T-helper 2 cell (primary cell): ENCODE measurements at places on chromosomes 4 and X.

DNA sequence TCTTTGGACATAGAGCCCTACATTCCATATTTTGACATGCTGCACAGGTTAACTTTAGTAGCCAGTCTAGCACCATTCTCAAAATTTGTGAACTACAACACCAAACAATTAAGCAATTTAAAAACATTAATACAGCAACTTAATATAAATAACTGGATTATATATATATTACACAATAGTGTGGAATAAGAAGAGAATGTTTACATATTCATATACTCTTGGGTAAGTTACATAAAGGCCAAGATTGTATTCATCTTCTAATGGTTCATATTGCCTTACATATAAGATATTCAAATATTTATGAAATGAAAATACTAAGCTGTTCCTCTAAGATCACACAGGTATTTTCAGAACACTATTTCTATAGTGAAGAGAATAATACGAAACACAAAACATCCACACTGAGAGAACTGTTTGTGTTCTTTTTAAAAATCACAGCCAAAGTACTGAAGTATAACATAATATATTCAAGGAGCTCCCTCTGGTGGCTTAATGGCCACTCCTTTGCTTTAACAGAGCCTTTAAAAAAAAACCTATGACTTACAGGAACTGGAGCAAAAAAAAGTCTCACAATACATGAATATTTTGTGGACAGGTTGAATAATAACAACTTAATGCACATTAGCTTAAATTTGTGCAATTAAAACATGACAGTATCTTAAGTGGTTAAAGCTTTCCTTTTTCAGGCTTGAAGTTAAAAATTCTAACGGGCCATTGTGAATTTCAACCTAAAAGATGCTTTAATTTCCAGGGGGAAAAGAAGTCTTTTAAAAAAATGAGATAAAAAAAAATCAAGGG, 46.2 kb downstream of the NEK1 start:
- DNase-seq, result no peak

DNA sequence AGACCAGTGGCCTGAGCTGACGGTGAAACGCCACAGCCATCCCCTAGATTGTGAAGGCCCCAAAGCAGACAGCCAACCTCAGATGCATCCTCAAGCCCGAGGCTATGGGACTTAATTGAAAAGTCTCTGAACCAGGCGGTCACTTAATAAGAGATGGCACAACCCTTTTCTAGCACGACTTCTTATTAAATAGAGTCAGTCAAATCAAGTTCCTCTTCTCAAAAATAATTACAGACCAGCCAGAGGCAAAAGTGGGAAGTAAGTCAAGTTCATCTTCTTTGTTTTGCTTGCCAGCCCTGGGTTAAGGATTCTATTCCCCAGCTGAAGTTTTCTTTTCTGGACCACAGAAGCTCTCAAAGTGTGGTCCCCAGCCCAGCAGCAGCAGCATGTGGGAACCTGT, 9.7 kb upstream of the SH3KBP1 start:
- DNase-seq, result no peak

- DNase-seq, result no peak
These were observed 795.2 kb downstream of the TRIML1 start for GRCh38 chr4:188934320-188934962.

- no peak for DNase-seq
These were observed 1623.2 kb upstream of the PABPC4L start for GRCh38 chr4:135824759-135825296.

DNA sequence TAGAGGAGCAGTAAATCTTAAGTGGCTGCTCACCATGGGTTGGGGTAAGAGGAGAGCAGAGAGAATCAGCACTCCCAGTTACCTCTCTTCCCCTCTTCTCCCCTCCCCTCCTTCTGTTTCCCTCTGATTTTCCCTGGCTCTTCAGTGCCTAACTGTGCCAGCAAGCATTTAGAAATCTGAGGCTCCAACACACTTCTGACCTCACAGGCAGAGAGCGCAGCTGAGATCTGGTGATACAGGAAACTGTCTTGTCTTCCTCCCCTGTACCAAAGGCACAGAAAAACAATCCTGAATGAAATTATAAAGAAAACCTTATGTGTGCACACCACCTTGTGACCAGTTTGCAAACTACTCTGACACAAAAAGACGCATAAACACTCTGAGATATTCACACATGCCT, 82.4 kb upstream of the SMIM10 start:
- DNase-seq, result no peak

GRCh38 chr4:2150076-2150475, 90.9 kb downstream of the NAT8L start:
- DNase-seq, result no peak

GRCh38 chrX:136666088-136666487, 18.1 kb downstream of the CD40LG start:
- no peak for DNase-seq

- DNase-seq, result no peak
These were observed 10.3 kb downstream of the SNX25 start for GRCh38 chr4:185219551-185220344.

GRCh38 chrX:119871599-119872395, at the start of the genes NDUFA1 and RNF113A:
Gene NDUFA1, plus strand, starts transcription at chrX:119871832. Its CDS starts 80 bp downstream, at chrX:119871912.
Gene RNF113A, minus strand, starts transcription at chrX:119871733. Its CDS starts 120 bp downstream, at chrX:119871613.
- peak; percentile 59 for DNase-seq

DNA sequence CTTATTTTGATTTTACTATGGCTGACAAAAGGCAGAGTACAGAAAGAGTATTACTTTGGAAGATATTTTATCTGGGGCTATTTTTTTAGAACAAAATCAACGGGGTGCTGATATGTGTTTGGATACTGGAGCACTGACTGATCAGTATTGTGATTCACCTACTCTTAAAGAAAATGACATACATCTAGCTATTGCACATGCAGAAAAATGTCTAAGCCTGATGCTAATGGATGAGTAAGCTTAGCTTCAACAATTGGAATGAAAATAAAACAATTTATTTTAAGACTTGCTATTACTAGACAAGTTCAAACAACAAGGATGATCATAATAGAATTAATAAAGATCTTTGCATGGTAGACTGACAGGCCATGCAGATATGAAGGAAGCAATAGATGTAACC, 262.0 kb downstream of the PPP1R2C start:
- no peak for DNase-seq

DNA sequence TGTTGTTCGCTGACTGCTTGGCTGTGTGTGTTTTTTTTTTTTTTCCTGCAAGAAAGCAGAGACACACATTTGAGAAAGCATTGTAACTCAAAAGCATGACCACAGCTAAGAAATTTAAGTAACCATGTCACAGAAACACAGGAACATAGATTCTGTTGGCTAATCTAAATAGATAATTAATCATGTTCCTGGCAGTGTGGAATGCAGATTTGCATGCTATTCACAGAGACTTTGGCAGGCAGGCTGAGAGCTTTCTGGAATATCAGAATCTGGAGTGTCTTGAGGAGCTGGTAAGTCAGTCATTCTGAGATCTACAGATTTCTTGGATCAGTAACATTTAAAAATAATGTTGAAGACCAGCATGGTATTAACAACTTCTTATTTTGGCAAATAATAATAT, 33.2 kb upstream of the SMS start:
- no peak for DNase-seq

DNA sequence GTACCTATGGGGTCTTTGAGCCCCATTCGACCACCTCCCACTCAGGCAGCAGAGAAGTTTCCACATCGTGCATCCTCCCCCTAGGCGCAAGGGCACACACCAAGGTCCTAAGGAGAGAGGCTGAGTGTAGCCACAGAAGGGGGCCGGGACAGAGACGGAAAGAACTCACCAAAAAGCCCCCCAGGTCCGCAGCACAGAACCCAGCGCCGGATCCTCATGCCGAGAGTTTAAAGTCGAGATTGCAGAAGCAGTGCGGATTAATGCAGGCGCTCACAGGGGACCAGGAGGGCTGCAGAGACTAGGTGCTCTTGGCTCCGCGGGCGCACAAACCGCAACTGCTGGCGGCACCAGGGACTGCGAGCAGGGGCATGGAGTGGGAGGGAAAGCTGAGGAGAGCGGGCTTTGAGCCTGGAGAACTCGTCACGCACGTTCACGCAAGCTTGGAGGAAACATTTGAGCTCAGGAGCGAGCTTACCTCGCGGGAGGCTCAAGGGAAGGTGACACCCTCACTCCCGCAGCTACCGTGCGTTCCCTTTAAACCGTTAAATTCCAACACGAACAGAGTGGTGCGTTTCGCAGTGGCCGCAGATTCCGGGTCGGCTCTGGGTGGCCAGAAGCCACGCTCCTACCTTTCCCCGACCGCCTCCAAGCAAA, 8.5 kb downstream of the NKX3-2 start:
- no peak for DNase-seq

DNA sequence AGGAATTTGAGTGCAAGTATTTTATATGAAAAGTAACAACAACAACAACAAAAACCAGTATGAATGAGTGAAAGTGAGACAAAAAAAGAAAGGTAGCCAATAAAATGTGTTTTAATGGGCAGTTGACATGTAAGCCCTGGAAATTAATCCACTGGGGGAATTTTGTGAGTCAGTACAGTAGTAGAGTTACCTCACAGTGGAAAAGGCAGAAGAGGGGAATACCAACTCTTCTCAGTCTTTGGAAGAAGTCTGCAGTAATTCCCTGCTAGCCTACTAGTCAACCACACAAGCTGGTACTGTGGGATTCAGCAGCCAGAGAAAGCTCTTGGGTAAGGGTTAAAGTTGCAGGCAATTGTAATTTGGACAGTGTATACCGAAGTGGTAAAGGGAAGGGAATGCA, 76.3 kb upstream of the IL15 start:
- DNase-seq, result no peak

DNA sequence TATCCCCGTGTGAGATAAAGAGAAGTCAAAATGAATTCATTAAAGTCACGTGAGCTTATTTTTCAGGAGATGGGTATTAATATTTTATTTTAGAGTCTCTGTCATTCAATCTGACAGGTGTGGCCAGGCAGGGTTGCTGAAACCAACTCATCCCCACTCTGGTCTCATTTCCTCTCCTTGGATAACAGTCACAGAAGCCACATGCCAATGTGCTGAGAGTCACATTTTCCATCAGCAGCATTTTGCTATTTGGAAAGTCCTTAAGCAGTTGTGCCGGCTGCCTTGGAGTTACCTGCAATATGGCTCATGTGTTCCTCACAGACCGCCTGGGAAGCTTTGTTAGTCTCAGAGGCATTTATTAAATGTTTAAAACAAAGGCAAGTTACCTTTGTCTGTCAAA, 302.3 kb downstream of the DCHS2 start:
- no peak for DNase-seq

DNA sequence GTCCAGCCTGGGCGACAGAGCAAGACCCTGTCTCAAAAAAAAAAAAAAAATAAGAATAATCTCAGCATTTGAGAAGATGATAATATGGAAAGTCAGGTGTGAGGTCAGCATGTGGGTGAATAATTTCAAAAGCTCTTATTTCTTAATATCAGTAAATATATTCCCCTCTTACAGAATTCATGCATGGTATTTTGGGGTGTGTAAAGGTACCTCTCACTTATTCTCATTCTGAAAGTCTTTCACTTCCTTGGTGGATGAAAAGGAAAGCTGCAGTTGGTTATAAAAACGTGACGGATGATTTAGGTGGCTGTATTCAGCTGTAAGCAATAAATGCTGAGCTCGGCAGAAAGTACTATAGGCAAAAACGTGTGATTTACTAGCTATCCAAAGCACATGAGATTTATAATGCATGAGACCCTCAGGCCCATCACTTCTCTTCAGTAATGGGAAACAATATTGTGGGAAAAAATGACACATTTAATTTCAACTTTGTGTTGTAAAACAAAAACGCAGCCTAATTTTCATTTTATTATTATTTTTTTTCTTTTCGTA, 353.2 kb upstream of the MAGEB2 start:
- no peak for DNase-seq

DNA sequence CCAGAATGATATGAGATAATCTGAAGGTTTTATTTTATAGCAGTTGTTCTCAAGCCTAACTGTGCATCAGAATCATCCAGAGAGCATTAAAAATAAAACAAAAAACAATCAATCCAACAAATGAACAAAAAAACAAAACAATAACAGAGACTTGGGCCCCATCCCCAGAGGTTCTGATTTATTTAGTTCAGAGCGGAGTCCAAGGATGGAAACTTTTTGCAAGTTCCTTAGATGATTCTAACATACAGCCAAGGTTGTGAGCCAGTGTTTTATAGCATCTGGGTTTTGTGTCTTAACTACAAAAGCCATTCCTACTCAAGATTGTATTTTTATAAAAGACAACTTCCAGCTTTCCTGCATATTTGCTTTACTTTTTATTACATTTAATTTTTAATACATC, 59.4 kb upstream of the GRPR start:
- no peak for DNase-seq

DNA sequence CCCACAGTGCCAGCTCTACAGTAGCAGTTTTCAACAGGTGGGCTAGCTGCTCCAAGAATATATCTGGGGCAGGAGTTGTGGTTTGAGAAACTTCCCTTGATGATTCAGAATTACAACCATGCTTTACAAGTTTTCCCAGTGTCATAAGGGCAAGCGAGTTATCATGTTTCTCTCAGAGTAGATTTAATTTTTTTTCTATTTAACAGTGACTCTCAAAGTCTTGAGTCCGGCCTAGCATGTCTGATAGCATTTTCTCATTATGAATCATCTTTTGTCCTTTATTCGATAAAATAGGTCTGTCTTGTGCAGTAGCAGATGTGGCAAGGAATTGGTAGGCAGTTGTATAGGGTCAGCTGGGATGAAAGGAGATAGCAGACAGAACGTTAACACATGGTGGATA, 62.2 kb upstream of the SPANXD start:
- DNase-seq, result no peak

GRCh38 chr4:153079857-153080391, 124.3 kb upstream of the TRIM2 start:
- DNase-seq, result no peak

DNA sequence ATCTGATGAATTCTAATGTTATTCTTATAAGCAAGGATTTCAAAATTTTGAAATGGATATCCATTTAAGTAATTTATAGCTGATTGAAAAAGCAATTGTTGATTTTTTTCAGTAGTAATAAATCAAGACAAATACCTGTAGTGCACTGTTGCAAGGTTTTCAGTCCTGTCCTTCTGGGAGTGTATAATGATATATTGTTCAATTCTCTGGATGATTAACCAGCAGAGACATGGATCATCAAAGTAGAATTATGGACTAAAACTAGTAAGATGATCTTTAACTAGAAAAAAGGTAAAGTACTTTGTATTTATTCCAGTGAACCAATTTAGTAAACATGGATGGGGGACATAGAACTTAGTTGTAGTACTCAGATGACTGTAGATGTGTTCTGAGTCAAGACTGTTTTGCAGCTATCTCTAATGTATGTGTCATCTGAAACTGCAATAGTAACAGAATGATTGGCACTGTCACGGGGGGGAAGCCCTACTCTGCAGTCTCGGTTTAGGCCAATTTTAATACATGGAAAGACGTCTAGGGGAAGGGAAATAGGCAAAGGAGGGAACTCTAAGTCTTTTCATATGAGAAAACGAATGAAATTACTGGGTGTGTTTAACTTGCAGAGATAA, 121.9 kb downstream of the GLRA3 start:
- no peak for DNase-seq

DNA sequence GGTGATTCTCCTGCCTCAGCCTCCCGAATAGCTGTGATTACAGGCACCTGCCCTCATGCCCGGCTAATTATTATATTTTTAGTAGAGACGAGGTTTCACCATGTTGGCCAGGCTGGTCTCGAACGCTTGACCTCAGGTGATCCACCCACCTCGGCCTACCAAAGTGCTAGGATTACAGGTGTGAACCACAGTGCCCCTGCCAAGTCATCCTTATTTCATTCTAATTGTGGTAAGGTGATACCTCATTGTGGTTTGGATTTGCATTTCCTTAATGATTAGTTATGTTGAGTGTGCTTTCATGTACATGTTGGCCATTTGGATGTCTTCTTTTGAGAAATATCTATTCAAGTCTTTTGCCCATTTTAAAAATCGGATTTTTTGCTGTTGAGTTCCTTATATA, 93.0 kb downstream of the USP9X start:
- DNase-seq, result no peak

GRCh38 chr4:186449954-186450353, 105.4 kb downstream of the MTNR1A start:
- no peak for DNase-seq
